ENCODE measurements at places on chromosomes 7 and 10.
A peak's percentile ranks its signal among the peaks of the same experiment; 100 is the strongest.

GRCh38 chr10:132546567-132547420, 9.2 kb downstream of the INPP5A start:
- DNase-seq: no peak

- DNase-seq: no peak
These were observed 82.2 kb downstream of the SEMA3D start for GRCh38 chr7:85104432-85105205.

DNA sequence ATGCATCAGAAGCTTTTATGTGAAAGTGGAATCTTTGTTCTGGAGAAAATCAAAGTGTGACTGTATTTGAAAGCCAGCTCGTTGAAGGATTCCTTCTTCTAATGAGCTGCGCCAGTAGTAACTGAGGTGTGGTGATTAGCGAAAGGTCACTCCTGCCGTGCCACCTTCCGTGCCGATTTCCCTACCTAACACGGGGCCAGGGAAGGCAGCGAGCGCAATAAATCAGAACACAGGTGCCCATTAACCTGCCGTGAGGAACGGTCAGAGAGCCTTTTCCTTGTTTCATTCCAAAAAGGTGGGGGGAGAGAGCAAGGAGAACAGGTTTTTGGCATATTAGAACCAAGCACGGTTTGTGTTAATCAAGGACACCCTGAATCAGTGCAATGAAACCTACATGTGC, 258.0 kb downstream of the CELF2 start:
- no peak for DNase-seq

DNA sequence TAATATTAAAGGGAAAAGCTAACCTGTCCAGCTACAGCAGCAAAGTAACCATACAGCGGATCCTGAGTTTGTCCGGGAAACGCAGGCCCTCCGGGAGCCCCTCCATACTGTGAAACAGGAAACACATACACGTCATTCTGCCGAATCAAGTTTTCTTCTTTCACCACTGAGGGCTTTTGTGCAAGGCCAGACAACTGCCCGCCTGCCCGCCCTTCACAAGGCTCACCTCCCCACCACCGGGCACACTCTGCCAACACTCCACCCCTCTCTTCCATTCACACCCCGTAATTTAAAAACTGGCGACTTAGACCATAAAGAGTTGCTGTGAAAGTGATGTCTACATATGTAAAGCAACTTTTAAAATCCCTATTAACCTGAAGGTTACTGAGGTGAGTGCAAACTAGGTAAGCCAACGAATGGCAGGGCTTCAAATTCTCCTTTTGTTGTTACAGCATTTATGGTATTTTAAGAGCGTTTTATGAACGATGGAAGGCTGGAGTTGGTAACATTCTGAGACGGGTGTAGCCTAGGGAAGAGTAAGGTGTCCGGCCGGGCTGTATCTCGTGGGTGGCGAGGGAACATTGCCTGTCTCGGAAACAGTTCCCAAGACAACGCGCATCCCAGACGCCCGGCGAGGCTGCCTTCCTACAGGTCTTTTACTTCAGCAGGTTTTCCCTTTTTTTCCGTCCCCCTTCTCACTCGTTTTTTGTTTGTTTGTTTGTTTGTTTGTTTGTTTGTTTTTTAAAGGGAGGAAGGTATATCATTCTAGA, 817 bp downstream of the SRI start:
- peak; percentile 48 for DNase-seq

DNA sequence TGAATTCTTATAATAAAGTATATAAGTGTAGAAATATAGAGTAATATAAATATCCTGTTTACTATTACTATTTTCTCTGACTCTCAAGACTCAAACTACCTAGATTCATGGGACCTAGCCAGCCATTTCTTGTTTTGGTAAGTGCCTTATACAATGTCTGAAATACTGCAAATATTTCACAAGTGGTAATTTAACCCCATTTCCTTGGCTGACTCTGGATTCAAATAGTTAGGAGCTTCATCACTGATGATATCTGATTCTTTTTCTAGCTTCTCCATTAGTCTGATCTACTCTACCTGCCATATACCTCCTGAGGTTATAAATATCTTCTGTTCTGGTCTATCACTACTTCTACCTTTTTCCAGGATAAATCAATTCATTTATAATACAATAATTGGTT, 6.4 kb upstream of the RALA start:
- no peak for DNase-seq

DNA sequence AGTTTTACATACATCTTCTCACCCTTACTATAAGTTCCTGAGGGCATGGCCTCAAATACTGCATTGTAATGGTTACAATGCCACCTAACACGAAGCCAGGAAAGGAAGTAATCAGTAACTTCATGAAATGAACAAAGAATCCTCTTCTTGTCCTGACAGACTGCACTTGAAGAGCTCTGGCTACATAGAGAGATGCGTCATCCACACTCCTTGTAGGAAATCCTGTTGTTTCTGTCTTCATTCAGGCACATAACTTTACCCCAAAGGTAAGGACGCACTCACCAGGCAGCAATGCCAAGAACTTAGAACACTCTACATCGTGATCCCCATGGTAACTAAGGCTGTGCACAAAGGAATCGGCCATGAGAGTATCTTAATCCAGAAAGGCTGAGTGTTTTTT, 80.3 kb upstream of the ARID5B start:
- no peak for DNase-seq

Measured in AG08395 (cell line).